ENCODE measurements at places on chromosomes 13 and 19.

- peak; percentile 18 for DNase-seq
Measured at GRCh38 chr19:459724-460511, 915 bp downstream of the SHC2 start.

GRCh38 chr19:35144600-35145436 lies 1.8 kb downstream of the FXYD7 start:
- no peak for DNase-seq

GRCh38 chr13:101258071-101258470 lies 158.2 kb downstream of the NALCN start:
- no peak for DNase-seq

DNA sequence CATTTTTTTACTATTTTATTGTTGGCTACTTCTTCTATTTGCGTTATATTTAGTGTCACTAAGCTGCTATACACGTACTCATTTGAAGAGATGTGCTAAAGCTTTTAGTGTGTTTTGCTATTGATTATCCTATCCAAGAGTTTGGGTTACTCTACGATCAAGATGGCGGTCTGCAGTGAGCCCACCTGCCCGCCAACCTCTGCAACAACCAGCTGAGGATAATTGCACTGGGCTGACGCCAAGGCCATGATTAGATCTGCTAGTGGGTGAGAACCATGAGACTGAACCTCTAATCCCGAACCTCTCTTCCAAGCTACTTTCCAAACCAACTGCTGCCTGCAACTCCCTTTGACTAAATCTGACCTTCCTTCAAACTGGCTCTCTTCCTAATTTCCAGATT lies 1.8 kb downstream of the CPB2 start:
- no peak for DNase-seq

DNA sequence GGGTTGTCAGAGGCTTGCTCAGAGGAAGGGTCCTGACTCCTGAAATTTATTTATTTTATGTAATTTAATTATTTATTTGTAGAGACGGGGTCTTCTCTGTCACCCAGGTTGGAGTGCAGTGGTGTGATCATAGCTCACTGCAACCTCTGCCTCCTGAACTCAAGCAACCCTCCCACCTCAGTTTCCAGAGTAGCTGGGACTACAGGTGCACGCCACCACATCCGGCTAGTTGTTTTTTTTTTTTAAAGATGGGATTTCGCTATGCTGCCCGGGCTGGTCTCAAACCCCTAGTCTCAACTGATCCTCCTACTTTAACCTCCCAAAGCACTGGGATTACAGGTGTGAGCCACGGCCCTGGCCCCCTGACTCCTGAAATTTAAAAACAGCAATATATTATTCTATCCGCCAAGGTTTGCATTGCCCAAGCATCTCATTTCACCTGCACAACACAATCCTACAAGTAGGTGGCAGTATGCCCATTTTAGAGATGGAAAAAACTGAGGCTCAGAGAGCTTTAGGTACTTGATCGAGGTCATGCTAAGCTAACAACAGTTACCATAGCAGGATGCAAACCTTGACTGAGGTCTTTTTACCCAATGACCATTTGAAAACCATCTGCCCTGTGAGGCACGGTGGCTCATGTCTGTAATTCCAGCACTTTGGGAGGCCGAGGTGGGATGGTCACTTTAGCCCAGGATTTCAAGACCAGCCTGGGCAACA lies 18.1 kb downstream of the ARHGEF18 start:
- DNase-seq: no peak

- DNase-seq: peak; percentile 39
Measured at GRCh38 chr19:18995804-18996241, 37.5 kb downstream of the SUGP2 start.

- DNase-seq: no peak
Measured at GRCh38 chr19:29402563-29402962, 123.2 kb upstream of the VSTM2B start.

- peak; percentile 4 for DNase-seq
Measured at GRCh38 chr13:46675016-46675415, 121.9 kb downstream of the ESD start.

- DNase-seq: no peak
Measured at GRCh38 chr19:12773571-12773970, 1.8 kb downstream of the HOOK2 start.

GRCh38 chr19:37902668-37903067 lies 3.7 kb downstream of the WDR87 start:
- DNase-seq: peak; percentile 84

DNA sequence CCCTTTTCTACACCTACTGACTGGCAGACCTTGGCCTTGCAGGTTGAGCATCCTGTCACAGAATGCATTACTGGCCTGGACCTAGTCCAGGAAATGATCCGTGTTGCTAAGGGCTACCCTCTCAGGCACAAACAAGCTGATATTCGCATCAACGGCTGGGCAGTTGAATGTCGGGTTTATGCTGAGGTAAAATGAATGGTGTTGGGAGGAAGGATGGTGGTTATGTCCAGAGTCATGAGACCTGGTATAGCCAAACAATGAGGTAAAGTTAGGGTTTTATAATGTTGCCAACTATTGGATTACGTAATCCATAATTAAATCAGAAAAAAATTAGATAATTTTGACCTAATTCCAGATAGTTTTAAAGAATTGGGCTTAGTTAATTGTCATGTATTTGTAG lies 212.5 kb downstream of the PCCA start:
- DNase-seq: no peak

GRCh38 chr13:35231426-35231825 lies 245.1 kb downstream of the MAB21L1 start:
- no peak for DNase-seq

- no peak for DNase-seq
Measured at GRCh38 chr19:5588441-5588840, 20.7 kb upstream of the TINCR start.

GRCh38 chr13:31686670-31687425 lies 52.5 kb upstream of the RXFP2 start:
- no peak for DNase-seq

- no peak for DNase-seq
Measured at GRCh38 chr13:79519255-79519654, 38.3 kb downstream of the NDFIP2 start.

DNA sequence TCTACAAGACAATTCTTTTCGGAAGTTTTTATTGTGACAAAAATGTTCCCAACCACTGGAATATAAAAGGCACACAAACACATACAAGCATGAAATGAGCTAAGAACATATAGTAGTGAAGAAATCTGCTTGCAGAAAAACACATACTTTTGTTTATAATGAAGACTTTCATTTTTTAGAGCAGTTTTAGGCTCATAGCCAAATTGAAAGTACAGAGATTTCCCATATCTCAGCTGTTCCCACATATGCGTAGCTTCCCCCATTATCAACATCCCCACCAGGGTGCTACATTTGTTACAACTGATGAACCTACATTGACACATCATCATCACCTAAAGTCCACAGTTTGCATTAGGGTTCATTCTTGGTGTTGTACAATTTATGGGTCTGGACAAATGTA lies 249.4 kb downstream of the KCTD12 start:
- no peak for DNase-seq

DNA sequence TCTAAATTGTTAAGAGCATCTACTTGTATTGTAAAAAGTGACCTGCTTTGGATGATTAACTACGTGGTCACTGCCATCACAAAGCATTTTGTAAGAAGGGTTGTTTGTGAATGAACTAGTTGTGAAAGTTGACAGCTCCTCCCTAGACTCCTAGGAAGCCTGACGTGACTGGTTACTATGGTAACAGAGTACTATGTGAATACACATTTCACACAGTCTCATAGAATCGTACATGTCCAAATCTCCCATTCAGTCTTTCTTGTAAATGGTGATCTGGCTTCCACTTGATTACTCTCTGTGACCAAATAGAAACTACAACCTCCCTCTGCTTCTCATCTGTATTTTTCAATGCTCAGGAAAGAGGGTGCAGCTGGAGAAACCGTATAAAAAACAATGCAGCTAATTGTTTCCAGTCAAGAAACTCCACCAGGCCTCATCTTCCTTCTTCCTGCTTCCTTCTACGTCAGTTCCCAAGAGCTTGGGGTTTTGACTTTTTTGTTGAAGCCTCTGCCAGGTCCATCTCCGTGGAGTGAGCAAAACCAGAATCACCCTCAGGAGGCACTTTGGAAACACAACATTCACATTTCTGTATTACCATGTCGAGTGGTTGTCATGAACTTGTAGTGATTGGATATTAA lies 83.4 kb downstream of the GPC6 start:
- no peak for DNase-seq

DNA sequence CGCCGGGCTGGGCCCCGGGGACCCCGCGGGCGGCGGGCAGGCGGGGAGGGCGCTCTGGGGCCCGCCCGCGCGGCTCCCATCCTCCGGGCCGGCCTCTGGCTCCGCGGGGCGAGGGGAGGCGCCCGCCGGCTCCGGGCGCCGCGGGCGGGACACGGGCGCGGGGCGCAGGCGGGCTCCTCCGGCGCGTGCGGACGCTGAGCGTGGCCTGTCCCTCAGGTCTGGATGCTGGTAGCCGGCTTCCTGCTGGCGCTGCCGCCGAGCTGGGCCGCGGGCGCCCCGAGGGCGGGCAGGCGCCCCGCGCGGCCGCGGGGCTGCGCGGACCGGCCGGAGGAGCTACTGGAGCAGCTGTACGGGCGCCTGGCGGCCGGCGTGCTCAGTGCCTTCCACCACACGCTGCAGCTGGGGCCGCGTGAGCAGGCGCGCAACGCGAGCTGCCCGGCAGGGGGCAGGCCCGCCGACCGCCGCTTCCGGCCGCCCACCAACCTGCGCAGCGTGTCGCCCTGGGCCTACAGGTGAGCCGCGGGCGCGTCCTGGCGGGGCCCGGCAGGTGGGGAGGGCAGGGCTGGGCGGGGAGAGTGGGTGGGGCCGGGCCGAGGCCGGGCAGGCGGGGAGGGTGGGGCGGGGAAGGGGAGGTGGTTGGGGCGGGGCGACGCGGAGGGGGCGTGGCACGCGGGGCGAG lies 420 bp downstream of the IL17D start:
- peak; percentile 42 for DNase-seq

GRCh38 chr19:35310811-35311465 lies 18.0 kb upstream of the CD22 start:
- no peak for DNase-seq

GRCh38 chr13:98878486-98879126 lies 99.3 kb downstream of the DOCK9 start:
- no peak for DNase-seq

DNA sequence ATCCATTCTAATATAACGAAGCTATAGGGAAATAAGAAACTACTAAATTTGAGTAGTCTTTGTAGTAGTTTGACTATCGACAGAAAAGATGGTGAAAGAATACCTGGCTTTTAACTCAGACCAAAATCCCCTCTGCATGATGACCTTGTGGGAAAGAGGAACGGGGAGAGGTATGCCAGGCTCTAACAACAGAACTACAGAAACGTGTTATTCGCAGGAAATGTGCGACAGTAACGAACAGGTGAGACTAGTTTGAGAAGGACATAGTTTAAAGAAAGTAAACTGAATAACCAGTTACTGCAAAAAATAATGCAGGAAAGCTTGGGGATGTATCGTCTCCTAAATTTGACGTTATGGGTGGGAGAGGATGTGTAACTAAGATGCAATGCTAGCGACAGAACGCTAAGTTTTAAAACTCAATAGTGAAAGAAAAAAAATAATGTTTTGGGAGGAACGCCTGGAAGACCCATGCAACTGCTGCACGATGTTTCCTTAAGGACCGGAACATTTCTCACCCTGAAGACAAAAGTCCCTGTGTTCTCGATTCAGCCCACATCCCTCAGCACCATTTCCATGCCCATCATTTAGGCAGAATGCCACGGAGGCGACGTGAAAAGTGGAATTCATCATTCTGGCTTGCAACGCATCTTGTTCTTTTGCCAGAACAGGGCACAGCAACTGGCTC lies 1.6 kb upstream of the RAP2A start:
- no peak for DNase-seq

GRCh38 chr13:31101472-31102170 lies 60.1 kb downstream of the HSPH1 start:
- no peak for DNase-seq

DNA sequence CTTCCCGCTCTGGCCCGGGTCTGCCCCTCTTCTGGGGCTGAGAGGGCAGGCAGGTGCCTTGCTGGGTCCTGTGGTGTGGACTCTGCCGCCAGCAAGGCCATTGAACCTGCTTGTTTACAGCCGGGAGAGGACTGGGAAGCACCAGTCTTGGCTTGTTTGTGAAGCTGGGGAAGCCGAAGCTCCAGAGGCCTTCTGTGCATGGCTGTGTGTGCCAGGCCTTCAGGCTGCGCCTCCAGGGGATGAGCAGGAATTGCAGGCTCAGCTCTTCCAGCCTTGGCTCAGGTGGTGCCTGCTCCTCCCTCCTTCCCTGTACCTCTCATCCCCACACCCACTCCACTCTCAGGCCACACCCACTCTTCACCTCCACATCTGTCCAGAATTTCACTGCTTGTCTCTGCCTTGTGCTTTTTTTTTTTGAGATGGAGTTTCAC lies 17.5 kb downstream of the NDUFB7 start:
- peak; percentile 92 for DNase-seq

- no peak for DNase-seq
Measured at GRCh38 chr19:27972291-27973040, 1240.5 kb downstream of the UQCRFS1 start.

GRCh38 chr19:43425567-43426392 lies 11.1 kb downstream of the TEX101 start:
- DNase-seq: no peak

DNA sequence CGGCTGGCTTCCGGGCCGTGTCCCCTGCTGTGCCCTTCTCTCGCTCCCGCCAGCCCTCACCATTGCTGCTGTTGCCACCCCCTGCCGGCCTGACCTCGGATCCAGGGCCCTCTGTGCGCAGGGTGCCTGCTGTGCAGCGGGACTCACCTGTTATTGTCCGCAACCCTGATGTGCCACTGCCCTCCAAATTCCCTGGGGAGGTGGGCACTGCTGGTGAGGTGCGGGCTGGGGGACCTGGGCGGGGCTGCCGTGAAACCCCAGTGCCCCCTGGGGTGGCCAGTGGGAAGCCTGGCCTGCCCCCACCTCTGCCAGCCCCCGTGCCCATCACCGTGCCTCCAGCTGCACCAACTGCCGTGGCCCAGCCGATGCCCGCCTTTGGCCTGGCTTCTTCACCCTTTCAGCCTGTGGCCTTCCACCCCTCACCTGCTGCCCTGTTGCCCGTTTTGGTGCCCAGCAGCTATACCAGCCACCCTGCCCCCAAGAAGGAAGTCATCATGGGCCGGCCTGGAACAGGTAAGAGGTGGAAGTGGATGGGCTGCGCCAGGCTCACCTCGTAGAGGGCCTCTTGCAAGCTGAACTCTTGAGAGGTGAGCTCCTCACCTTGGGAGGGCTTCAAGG lies 5.1 kb downstream of the CIC start:
- no peak for DNase-seq

- no peak for DNase-seq
Measured at GRCh38 chr19:47363758-47364531, 14.8 kb downstream of the DHX34 start.

GRCh38 chr13:97211300-97211699 lies 10.8 kb upstream of the MBNL2 start:
- DNase-seq: no peak

DNA sequence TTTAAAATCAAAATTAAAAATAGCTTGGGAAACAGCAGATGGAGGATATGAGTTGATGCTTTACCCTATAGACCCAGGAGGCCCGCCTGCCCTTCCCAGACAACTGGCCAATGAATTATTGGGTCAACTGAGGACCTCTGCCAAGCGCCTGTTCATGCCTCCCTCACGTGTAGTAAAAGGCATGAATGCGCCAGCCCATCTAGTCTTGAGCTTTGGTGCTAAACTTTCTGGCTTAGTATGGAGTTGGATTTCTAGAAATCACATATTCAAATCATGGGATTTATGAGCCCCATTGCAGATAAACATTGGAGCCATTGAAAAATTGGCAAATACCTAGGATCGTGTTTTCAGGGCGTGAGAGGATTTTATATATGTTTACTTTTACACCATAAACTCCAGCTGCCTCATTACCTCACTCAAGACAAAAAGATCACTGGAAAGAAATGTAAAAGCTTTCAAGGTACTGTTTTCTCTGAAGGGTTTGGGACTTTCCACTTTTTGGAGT lies 47.1 kb downstream of the COL4A2 start:
- DNase-seq: no peak

Measured in NCI-H510A treated with DMSO at 0.1 percent for 48 hours (cell line).